ENCODE measurements at places on chromosomes 11 and 22.

DNA sequence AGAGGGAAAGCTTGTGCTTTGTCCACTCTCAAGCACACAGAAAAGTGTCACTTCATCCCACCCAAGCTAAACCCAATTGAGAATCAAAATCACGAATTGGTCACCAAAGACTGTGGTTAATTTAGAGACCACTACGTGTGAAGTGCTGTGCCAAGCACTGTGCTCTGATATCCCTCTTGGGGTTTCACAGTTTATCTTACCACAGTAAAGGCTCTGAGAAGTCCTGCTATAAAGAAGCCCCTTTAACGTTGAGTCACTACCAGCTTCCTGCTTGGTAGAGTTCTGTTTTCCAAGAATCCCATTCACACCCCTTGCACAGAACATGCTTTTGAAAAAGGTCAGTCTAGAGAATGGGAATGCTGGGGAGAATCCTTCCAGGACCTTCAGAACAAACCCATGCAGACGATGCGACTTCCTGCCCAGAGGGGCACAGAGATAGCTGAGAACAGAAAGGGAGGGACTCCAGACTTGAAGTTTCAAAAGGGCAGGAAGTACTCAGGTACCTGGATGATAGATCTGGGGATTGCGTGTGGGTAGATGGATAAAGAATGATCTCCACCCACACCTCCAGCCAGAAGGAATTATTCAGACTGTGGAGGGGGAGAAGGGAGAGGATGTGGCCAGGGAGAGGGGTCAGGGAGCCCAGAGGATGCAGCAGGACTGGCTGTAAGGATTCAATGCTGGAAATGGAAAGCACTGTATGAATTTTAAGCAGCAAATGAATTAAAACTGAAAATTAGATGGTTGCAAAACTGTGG lies 18.1 kb upstream of the TSPAN18 start:
- DNase-seq, result no peak

DNA sequence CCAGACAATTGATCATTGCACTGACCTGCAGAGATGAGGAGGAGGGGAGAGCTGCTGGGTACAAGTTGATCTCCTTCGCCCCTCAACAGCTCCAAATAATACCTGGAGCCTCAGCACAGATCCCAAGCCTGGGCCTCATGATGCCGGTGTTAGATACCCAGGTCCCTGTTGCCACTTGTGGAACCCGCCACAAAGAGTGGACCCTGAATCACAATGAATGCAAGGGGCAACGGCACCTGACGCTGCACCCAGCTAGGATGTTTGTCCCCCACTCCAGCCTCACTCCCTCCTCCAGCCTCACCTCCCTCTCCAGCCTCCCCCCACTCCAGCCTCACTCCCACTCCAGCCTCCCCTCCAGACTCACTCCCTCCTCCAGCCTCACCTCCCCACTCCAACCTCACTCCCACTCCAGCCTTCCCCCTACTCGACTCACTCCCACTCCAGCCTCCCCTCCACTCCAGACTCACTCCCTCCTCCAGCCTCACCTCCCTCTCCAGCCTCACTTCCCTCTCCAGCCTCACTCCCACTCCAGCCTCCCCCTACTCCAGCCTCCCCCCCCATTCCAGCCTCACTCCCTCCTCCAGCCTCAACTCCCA lies 879.0 kb downstream of the BRD1 start:
- no peak for DNase-seq

- DNase-seq, result peak; percentile 46
Measured at GRCh38 chr11:17063171-17064002, 14.1 kb downstream of the RPS13 start.

DNA sequence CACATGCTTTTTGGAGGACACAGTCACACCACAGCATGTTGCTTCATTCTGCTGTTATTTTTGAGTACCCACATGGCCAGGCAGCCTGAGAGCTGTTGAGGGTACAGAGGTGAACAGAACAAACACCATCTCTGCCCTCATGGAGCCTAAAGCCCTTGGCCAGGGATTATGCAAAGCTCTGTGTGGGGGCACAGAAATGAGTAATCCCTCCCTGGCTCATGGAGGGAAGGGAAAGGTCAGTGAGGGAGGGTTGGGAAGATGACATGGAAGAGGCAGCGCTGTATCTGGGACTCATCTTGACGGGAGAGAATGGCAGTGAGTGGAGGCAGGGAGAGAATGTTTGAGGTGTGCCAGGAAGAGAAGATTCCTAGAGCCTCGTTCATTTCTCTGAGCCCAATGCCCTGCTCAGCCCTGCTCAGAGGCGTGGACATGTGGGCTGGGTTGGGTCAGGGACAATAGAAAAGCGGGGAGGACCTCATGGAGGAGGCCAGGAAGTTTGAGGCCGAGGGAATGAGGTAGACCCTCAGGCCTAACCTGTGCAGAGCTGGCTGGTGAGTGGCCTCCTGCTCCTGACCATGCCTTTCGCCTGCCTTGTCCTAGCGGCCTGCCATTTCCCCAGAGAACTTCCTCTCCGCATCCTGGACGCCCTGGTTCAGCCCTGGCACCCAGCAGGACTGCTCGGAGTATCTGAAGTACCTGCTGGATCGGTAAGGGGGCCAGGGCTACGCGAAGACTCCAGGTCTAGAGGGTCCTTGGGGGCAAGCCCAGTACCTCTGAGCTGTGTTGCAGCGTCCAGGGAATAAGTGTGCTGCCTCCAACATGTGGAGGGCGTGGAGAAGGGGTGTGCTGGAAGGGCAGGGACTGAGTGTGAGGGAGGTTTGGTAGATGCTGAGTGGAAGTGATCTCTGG lies 19.8 kb downstream of the USP35 start:
- peak; percentile 2 for DNase-seq

DNA sequence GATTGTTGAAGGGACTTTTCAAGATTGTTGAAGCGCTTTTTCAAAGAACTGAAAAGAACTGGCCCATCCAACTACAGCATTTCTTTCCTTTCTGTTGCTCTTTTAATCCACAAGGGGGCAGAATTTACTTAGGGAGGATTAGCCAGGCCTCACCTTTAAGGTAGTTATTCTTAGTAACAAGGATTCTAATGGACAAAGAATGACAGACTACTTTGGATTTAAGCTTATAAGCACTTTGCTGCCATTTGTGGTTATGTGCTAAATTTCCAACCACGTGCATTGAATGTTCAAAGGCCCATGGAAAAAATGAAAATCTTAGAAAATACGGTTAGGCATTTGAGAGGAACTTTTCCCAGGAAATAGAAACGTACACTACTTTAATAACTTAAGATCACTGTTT lies 49.5 kb upstream of the HSPA8 start:
- no peak for DNase-seq

GRCh38 chr11:120207512-120207911 lies 3.3 kb upstream of the OAF start:
- DNase-seq, result no peak

- DNase-seq, result no peak
Measured at GRCh38 chr22:38291201-38291777, 18.5 kb upstream of the TMEM184B start.

GRCh38 chr11:33721426-33721825 lies 14.8 kb downstream of the CD59 start:
- no peak for DNase-seq

- no peak for DNase-seq
Measured at GRCh38 chr11:70566768-70567530, 168.6 kb downstream of the CTTN start.

- DNase-seq, result no peak
Measured at GRCh38 chr11:59551659-59552521, 40.6 kb downstream of the OR4D9 start.

- DNase-seq, result no peak
Measured at GRCh38 chr11:26556582-26556981, 15.5 kb downstream of the MUC15 start.

- no peak for DNase-seq
Measured at GRCh38 chr11:78595436-78596130, 20.9 kb upstream of the NARS2 start.

GRCh38 chr11:14471127-14471526 lies 28.5 kb downstream of the COPB1 start:
- DNase-seq, result no peak

- no peak for DNase-seq
Measured at GRCh38 chr11:1878137-1879031, 13.3 kb downstream of the PRR33 start.

GRCh38 chr11:33540427-33540826 lies 160.2 kb downstream of the C11orf91 start:
- no peak for DNase-seq

DNA sequence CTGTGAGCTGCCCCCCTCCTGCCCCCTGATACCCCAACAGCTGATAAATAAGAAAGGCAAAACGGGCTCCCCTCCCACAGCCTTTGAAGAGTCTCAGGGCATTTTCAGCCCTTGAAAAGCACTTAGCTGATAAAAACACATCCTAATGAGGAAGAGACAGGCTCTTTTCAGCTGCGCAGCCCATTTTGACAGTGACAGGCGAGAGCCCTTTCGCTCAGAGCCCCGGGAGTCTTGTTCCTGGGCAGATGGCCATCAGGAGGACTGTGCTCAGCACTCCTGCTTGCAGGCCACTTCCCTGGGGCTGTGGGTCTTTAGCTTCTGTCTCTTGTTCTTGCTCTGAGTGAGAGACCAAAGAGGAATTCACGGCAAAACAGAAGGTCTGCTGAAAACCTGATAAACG lies 757.2 kb downstream of the BRD1 start:
- no peak for DNase-seq

DNA sequence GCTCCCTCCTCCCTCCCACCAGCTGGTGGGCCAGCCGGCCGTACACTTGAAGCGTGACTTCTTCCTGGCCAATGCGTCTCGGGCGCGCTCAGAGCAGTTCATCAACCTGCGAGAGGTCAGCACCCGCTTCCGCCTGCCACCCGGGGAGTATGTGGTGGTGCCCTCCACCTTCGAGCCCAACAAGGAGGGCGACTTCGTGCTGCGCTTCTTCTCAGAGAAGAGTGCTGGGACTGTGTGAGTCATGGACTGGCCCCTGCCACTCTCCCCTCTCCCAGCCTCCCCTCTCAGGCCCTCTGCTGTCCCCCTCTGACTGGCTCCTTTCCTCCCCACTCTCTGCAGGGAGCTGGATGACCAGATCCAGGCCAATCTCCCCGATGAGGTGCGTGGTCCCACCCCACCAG lies 24.7 kb downstream of the CAPN1 start:
- no peak for DNase-seq

DNA sequence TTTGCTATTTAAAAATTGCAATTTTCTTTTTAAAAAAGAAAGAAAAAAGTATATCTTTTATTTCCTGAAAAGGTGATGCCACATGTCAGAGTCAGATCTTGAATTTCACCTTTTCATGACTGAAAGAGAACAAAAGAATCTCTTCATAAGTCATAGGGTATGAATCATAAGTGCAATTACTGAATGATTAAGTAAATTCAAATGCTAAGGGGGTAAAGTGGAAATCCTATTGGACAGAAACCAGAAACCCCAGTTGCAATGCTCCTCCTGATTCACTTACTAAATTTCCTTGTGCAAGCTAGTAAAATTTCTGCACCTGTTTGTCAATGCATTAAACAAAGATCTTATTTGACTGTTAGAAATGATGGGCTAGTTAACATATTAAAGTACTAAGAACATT lies 8.2 kb upstream of the PRRG4 start:
- no peak for DNase-seq

- no peak for DNase-seq
Measured at GRCh38 chr11:27649800-27650199, 50.5 kb downstream of the BDNF start.

DNA sequence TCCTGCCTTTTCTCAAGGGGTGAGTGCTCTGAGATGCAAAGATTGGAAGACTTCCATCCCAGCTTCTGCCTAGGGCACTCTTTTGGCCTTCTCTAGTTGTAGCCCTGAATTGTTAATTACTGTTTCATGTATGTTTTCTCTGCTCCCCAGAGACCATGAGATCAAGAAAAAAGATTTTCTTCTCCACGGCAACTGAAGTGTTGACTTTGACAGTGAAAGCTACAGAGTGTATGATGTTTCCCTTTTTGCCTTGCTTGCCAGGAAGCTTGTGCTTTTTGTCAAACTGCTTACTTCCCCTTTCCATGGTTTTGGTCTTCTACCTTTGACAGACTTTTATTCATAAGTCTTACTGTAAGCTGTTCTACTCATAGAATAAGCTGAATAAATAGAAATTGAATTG lies 23.3 kb upstream of the EIF3D start:
- no peak for DNase-seq

DNA sequence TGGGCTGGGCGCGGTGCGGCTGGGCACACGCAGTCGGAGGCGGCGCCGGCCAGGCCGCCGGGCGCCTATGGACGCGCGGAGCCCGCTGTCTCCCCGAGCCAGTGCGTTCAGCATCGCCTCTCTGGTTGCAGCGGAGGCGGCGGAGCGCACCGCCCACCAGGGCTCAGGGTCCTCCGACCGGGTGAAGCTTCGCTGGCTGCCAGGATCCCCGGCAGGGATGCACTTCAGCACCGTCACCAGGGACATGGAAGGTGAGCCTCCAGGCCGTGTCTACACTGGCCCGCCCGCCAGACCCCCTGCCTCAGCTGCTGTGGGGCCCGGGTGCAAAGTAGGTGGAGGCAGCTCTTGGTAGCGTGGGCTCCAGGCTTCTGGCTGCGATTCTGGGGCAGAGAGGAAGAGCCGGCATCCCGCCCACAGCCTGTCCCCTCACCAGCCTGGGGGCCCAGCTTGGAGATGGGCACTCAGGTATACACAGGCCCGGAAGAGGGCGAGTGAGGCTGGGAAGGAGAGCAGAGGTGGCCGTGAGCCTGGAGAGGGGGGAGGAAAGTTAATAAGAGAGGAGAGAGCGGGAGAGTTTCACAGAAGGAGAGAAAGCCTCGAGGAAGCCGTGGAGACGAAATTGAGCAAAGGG lies 1.0 kb upstream of the TBX1 start:
- no peak for DNase-seq

- no peak for DNase-seq
Measured at GRCh38 chr11:101448881-101449442, 134.8 kb downstream of the TRPC6 start.

DNA sequence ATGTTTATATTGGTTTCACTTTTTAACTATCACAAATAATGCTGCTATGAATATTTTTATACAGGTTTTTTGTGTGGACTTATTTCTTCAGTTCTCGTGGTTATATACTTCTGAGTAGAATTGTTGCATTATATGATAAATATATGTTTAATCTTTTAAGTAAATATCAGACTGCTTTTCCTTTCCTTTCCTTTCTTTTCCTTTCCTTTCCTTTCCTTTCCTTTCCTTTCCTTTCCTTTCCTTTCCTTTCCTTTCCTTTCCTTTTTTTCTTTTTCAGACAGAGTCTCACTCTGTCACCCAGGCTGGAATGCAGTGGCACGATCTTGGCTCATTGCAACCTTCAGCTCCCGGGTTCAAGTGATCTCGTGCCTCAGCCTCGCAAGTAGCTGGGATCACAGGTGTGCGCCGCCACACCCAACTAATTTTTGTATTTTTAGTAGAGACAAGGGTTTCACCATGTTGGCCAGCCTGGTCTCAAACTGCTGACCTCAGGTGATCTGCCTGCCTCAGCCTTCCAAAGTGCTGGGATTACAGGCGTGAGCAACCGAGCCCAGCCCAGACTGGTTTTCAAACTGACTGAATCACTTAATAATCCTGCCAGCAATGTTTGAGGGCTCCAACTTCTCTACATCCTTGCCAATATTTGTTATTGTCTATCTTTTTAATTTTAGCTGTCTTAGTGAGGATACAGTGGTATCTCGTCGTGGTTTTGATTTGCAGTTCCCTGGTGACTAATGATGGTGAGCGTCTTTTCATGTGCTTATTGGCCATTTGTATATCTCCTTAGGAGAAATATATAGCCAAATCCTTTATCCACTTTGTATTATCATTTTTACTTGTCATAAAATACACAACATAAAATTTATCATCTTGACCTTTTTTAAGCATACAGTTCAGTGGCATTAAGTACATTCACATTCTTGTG lies 21.9 kb downstream of the HTR3B start:
- DNase-seq, result no peak

Measured in CD4-positive, alpha-beta T cell treated with Interleukin-17A for 4 hours (primary cell).